ENCODE measurements at places on chromosomes 7 and 10.

DNA sequence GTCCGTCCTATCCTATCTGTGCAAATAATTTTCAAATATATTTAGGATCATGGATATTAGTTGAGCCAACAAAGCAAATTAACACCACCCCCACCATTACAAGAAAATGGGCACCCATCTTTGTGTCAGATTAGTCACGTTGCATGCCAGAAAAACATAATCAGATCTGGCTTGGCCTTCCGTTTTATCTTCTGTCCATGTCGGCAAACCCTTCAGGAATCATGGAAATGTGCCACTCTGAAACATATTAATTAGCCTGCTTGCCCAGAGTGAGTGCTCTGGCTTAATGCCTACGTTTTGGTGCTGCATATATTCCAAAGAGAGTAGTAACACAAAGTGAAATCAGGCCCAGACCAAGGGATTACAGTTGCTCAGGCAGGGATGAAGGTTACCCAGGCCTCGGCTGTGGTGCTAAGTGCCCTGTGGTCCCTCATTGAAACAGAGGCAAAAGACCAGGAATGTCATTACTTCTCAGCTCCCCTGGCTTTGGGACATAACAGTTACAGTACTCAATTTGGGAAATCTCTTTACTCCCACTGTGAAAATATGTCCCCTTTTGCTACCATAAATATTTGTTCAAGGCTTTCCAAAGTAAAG, 154.0 kb upstream of the LSM8 start:
- no peak for DNase-seq

DNA sequence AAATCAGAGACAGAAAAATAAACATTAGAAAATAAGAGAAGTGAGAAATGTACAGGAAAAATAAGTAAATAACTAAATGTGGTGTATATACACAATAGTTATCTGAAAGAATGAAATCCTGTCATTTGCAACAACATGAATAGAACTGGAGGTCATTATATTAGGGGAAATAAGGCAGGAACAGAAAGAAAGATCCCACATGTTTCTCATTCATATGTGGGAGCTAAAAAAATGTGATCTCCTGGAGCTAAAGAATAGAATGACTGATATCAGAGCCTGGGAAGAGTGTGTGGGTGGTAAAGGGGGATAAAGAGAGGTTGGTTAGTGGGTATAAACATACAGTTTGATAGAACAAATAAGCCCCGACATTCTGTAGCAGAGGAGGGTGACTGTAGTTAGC, 27.3 kb downstream of the PLXDC2 start:
- no peak for DNase-seq

- no peak for DNase-seq
Measured at GRCh38 chr10:109215291-109216075, 707.8 kb downstream of the XPNPEP1 start.

DNA sequence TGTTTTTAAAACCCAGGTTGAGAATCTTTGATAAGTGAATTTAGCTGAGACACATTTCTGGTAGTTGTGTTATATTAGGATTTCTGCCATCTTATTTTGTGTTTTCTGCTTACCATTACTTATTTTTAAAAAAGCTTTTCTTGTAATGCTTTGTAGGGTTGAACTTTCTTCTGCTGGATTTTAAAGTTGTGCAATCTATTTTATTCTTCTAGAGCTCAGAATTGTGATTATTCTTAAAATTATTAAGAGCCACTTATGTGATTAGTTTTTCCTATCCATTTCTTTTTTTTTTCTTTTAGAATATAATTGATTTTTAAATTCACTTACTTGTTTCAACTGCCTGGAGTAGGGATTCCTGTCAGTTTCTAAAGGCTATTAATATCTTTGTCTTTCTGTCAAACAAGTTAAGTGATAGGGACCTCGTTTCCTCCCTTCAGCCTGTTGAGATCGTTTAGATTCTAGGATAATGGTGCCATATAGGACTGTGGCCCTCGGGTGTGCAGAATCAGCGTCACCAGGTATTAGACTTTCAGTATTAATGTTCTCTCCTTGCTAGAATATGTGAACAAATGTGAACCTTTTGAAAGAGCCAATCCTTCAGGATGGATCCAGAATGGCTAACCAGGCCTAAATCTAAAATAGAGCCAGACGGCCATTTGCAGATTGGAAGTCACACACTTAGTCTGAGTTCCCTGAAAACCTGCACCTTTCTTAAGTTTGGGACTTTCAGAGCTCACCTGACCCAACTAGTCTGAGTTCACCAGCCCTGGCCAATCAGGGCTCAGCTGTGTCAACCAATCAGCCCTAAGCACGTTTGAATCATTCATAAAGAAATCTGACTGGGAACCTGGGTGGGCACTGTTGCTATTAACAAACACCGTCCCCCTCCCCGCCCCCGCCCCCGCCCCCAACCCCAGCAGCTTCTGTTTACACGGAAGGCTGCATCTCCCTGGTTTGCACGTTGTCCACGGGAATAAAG, 26.2 kb downstream of the CUX1 start:
- no peak for DNase-seq

- no peak for DNase-seq
Measured at GRCh38 chr10:132918617-132919373, 23.6 kb downstream of the CFAP46 start.

GRCh38 chr7:110898516-110898915, 192.4 kb upstream of the LRRN3 start:
- no peak for DNase-seq

- no peak for DNase-seq
Measured at GRCh38 chr7:138083859-138084258, 7.6 kb downstream of the AKR1D1 start.

DNA sequence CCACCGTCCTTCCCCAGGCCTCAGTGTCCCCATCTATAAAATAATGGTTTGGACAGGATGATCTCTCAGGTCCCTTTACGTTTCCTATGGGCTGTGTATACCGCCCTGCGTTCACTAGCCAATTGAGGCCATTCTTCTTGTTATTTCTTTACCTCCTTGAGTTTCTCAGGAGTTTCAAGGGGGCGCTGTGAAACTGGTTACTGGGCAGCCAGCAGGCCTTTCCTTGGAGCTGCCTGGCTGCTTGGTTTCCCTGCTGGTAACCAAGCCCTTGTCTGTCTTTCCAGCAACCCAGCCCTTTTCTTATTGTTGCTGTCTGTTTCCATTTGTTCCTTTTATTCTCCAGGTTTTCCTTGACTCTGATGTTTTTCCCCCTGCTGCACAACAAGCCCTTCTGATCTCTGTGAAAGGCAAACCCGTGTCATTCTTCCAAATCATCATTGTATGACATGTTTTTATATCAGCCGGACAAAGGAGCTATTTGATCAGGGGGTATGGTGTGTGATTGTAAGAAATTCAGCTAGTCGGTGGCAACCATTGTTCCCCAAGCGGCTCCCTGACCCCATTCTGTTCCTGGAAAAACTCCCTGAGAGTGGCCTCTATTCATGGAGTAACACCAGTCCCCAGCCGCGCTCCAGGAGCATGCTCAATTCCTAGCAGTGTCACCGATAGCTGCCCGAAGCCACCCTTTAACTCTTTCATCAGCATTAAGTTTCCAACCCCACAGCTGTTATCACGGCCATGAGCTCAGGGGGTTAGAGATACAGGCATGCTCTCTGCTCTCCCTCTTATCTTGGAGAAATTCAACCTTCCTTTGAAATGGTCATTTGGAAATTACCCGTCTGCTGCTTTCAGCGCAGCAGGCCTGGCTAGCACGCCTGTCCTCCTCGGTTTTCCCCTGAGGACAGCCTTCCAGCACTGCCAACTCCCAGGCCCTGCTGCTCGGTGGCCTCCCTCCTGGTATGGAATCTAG, 26.6 kb downstream of the FGF8 start:
- no peak for DNase-seq

DNA sequence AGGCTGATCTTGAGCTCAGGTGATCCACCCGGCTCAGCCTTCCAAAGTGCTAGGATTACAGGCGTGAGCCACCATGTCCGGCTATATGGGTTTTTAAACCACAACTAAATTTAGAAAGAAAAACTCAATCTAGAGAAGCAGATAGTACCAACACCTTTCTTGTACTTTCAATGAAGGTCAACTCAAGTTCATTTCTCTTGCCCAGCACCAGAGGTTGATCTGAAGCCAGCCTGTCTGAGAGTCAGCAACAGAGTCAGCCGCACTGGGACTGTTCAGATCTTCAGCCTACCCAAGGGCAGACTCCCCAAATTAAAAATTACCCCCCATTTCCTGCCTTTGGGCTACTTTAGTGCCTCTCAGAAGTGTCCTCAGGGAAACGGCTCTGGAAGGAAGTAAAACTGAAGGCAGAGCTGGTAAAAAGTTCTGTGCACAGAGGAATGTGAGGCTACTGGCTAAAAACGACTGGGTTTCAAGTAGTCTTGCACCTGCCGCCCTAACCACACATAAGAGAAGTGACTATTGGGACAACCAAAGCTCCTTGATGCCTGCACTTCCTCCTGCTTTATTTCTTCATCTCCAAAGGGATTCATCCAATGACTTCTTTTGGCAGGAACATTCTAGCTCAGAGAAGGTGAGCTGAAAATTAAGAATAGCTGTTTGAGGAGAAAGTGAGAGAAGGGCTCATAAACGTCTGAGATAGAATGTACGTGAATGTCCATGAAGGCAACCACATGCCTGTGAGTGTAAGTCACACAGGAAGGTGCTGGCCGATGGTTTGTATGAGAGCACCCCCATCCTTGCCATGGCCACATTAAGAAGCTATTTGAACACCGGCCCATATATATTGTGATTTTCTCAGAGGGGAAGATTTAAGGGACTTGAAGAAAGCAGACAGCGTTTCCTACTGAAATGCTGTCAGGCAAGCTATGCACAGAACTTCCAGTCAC, 142.4 kb upstream of the PRR15 start:
- DNase-seq = no peak

DNA sequence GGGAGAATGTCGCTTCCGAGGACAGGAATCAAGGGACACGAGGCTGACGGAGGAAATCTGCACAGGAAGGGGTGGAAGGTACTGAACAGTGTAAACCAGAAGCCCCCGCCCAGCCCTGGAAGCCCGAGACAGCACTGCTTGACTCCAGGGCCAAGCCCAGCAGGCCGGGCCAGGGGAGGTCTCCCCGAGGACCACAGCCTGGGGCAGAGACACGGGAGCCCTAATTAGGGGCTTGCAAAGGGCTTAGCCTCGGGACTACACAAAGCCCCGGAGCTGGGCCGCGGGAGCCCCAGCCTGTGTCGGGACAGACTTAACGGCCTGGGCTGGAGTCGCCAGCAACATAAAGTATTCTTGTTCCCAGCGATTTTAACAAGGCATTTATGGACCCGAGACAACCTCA, 50.8 kb downstream of the OAT start:
- DNase-seq = no peak

GRCh38 chr10:15196021-15196834, 27.7 kb upstream of the NMT2 start:
- no peak for DNase-seq

DNA sequence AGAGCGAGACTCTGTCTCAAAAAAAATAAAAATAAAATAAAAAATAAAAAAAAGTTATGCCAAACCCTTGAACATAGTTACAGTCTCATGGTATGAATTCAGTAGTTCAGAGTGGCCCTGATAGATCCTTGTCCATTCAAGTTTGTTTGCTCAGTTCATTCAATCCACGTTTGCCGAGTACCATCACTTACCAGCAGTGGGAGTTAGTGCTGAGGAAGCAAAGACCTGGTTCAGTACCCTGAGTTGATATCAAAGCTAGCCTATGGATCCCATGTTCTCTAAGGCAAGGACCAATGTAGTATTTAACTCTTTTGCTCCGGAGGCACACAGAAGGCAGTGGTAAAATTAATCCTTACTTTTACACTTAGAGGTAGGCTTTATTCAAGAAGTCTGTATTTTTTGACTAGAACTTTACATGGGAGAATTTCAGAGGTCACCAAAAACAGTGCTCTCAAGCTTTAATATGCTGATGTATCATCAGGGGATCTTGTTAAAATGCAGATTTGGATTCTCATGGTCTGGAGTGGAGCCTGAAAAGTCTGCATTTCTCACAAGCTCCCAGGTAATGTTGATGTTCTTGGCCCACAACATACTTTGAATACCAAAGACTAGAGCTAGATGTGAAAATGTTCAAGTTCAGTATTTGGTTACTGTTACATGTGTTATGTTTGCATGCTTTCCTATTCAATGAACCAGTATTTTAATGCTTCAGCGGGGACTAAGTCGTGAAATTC, 38.1 kb upstream of the HBP1 start:
- DNase-seq = no peak

DNA sequence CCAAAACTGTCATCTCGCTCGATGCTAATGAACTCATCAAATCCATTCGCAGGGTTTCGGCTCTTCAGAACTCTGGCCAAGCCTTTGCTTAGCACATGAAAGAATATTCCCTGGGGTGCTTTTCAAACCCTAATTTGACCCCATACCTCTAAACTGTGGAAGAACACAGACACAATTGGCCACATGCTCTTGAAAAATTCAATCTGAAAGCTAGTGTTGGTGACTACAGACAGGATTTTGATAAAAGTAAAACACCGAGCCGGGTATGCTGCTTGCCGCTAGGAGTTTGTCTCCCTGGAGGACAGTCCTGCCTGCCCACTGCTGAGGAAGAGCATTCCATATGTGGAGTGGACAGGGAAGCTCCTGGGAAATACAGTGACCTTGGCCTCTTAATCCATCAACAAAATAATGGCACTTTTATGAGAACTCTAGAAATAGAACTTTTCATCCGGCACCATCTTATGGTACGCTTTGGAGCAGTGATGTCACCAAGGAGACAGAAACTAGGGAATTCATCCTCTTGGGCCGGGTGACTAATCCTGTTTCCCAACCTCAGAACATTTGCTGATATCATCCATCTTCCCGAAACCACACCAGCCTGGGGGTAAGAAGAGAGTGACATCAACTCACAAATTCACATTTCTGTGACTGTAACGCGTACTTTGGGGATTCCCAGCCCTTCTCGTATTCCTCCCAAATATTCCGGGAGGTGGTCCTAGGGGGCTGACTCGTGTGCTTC, 34.2 kb downstream of the MTURN start:
- DNase-seq = no peak

DNA sequence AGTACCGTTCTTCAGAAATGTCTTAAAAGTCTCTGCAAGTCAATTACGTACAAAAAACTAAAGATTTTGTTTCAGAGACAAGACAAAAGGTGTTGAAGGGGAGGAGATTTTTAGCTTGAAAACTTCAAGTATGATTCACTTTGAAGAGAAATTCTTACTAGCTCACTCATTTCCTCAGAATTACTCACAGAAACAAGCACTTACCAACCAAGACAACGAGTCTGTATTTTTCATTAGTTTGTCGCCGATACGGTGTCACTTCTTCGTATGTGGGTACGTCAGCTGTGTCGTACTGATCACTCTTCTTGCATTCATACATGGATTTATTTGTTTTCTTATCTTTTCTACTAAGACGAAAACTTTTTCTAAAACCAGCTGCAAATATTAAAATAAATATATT, 90.6 kb upstream of the ODAD2 start:
- DNase-seq = no peak

DNA sequence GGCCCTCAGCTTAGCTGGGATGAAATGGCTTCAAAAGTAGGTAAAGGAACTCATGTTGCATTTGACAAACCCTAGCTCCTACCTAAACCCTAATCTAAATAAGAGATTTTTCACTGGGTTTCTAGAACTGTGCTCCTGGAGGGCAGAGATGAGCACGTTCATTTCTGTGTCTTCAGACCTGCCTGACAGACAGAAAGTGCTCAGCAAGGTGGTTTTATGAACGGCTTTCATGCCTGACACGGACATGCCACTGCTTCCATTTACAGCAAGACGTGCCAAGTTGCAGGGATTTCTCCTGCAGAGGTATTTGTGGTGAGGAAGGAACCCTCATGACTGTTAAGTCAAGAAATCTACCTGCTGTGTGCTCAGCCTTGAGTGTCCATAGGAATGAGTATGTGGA, 83.5 kb upstream of the KMT2C start:
- no peak for DNase-seq

Data from NCI-H187 (cell line).